Fibroblast of skin of right quadriceps (primary cell): ENCODE measurements at places on chromosomes 4 and X.

DNA sequence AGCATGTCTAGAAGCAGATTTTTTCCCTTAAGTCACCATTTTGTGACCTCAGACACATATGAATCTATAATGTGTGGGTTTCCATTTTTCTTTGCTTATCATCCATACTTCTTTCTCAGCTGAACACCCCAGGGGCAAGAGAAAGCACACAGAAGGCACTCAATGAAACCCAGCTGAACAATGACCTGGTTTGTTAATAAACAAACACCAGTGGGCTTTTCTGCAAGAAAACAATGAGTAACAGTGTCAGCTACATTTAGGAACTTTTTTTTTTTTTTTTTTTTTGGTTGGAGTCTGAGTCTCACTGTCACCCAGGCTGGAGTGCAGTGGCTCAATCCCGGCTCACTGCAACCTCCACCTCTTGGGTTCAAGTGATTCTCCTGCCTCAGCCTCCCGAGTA lies 40.7 kb upstream of the KLF3 start:
- no peak for DNase-seq

- DNase-seq = peak; percentile 29
Observed at GRCh38 chrX:30530606-30531005, 47.0 kb downstream of the TASL start.

GRCh38 chr4:88963817-88964216 lies 93.2 kb downstream of the FAM13A start:
- DNase-seq = no peak

DNA sequence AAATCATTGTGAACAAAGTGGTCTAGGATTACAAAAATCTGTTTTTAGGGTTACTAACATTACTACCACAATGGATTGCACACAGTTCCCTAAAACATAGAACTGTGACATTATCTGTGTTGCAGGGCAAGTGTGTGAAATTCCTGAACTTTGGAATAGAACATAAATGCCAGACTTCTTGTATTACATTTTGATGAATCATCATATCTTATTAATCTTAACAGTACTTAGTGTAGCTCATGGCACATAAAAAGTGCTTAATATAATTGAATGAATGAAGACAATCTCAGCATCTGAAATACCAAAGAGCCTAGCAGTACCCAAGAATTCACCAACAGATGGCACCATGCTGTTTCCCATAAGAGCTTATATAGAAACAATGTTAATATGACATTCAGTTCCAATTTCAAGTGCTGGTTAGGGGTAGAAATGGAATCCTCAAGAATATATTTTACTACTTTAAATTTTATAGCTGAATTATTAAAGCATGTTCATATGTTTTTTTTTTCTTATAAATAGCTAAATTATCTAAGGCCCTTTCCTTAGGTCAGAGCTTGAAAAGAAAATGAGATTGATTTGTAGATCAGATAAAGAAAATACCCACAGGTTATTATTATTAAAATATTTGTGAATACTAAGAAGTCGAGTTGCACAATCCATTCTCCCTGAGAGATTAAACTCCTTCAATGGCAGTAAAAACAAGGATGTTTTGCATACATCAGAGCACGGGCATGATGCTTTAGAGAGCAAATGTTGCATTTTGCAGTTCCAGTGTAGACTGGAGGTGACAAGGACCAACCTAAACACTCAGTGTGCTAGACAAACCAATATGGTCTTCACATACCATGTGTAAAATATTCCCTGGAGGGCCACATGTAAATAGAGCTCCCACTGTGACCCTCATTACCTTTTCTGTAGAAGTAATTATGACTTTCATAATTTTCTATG lies 25.7 kb upstream of the SHISA3 start:
- peak; percentile 50 for DNase-seq

- DNase-seq = no peak
Observed at GRCh38 chrX:11530621-11531020, 135.1 kb downstream of the ARHGAP6 start.

DNA sequence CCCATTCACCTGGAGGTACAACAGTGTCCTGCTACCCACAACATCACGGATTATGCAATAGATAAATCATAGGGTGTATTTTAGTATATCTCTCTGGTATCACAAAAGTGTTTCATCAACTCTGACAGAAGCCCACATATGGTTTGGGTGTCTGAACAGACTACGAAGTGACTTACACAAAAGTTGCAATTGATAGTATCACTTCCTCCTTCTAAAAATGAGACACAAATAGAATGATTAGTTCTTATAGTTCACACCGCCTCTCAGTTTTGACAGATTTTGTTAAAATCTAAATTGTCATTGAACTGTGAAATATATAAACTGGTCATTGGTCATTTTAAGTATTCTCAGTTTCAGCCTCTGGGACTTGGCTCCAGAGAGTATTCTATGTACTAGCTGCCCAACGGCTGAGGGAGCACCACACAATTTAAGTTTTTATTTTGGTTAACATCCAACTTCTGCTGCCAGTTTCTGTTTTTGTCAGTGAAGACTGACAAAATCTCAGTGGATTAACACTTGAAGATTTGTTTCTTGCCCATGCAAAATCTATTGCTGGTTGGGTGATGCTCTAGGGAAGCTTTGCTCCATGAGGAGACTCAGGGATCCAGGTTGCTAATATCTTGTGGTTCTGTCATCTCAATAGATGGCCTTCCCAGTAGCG lies 113.8 kb upstream of the PUDP start:
- no peak for DNase-seq

DNA sequence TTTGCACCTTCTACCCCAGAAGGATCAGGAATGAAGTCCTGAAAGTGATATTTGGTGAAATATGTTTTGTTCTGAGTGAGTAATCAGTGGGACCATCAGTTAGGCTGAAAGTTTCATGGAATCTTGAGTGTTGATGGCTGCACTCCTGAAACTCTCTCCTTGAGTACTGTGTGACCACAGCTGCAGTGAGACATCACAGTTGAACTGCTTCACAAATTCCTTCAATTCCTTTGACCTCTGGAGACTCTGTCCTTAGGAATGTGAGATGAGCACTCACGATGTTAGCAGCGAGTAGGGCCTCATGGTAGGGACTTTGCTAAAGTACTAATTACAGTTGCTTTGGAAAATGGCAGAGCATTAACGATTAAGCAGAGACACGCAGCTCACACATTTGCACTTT lies 142.9 kb upstream of the SLC4A4 start:
- DNase-seq = peak; percentile 90

GRCh38 chrX:124127496-124127895 lies 166.0 kb downstream of the STAG2 start:
- no peak for DNase-seq

GRCh38 chr4:37802068-37802666 lies 24.3 kb upstream of the PGM2 start:
- peak; percentile 48 for DNase-seq

GRCh38 chr4:65021737-65022136 lies 612.5 kb upstream of the TECRL start:
- DNase-seq = no peak

DNA sequence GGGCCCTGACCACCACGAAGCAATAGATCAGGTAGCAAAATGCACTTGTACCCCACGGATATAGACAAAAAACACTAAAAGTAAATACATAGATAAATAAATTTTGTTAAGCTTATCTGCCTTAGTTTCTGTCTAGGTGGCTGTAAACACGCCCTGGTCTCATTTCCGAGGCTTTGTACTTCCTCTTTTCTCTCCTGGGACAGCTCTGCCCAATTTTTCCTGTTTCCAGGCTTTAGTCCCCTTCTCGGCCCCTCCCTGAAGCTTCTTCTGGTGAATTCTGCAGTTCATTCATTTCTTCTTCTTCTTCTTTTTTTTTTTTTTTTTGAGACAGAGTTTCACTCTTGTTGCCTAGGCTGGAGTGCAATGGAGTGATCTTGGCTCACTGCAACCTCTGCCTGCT lies 73.4 kb upstream of the STOX2 start:
- no peak for DNase-seq
